A172 (cell line): ENCODE measurements at places on chromosomes 1 and 21. TPM values are rescaled to one million over a fixed set of nuclear protein-coding genes. Genes with fewer than 3 reads are reported as not detected.

KRTAP11-1 gene
- total RNA-seq: not detected in 2 replicates

- DNase-seq: no peak
Measured at GRCh38 chr1:166221316-166221715, 54.5 kb upstream of the FAM78B start.

DNA sequence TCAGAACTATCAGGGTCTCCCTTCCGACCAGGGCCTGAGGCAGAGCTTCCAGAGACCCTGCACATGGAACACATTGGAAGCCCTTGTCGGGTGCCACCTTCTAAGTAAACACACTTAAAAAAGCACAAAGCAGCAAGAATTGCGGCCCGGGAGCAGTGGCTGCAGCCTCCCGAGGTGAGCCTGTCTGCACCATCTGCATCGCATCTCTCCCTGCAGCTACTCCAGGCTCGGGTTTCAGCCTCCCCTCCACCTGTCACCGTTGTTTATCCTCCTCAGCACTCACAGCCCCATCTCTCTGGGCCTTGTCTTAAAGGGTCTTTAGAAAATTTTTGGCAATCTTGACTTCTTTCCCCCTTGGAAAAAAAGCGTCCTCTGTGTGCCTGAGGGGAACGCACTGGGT is 95.1 kb upstream of the ARHGEF16 start:
- no peak for DNase-seq

S100A16 gene
- total RNA-seq: 726 and 852 TPM in 2 replicates

- DNase-seq: no peak
Measured at GRCh38 chr21:16087523-16087922, 357.7 kb downstream of the USP25 start.

GRCh38 chr1:16372535-16373285 is 5.7 kb downstream of the SZRD1 start:
- DNase-seq: no peak

GRCh38 chr1:181318858-181319235 is 164.5 kb upstream of the CACNA1E start:
- DNase-seq: no peak

KLHDC8A gene
- total RNA-seq: not detected in 2 replicates

- DNase-seq: no peak
Measured at GRCh38 chr1:65027666-65028358, 61.5 kb upstream of the JAK1 start.

DNA sequence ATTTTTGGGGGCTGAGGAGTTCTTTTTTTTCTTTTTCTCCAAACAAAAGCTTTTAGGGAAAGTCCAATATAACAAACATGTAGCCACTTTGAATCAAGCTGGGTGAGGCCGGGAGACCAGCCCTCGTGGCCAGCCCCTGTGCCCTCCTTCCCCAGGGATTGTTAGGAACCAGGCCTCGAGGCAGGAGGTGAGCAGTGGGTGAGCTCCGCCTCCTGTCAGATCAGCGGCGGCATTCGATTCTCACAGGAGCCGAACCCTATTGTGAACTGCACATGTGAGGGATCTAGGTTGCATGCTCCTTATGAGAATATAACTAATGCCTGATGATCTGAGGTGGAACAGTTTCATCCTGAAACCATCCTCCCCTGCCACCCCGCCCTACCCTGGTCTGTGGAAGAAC is 41.8 kb upstream of the TTC22 start:
- DNase-seq: no peak

ANKRD45 gene
- total RNA-seq: 0.29 and 0.96 TPM in 2 replicates
